ENCODE measurements at places on chromosomes 5 and 9.

DNA sequence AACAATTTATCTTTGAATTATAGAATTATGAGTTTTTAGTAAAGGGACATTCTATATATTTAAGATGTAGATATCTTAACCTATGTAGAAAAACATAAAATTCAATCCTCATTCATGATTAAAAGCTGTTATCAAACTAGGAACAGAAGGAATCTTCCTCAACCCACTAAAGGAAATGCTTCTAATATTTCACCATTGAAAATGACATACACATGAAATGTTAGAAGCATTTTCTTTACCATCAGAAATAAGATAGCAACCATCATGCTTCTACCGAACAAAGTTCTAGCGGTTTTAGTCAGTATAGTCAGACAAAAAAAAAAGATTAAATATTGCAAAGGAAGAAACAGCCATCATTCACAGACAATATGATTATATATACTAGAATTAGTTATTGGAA lies 32.2 kb downstream of the SHOC1 start:
- no peak for DNase-seq

DNA sequence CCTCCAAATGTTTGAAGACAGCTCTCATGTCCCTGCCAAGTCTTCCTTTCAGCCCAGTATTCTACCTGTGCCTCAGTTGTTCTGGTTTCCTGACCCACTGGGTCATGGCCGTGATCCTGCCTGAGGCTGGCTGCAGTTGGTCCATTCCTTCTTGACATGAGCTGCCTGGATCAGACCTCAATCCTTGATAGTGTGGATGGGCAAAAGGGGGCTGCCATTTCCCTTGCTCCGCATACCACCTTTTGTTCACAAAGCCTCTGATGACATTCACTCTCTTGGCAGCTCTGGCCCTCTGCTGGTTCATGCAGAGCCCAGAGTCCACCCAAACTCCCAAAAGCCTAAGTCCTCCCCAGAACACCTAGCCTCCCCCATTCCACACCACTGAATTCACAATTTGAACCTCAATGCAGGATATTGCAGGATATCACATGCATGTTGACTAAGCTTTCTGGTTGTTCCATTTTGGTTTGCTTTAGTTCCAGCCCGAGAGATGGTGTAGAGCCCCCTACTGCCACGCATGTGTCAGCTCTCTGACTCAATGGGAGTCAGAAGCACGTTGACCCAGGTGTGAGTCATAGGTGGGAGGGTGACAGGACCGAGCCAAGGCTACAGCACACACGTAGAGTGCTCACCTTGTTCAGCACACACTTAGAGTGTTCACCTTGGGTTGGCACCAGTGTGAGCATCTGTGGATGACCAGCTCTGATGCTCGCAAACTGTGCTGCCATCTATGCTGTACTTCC lies 137.2 kb downstream of the MTX3 start:
- no peak for DNase-seq

DNA sequence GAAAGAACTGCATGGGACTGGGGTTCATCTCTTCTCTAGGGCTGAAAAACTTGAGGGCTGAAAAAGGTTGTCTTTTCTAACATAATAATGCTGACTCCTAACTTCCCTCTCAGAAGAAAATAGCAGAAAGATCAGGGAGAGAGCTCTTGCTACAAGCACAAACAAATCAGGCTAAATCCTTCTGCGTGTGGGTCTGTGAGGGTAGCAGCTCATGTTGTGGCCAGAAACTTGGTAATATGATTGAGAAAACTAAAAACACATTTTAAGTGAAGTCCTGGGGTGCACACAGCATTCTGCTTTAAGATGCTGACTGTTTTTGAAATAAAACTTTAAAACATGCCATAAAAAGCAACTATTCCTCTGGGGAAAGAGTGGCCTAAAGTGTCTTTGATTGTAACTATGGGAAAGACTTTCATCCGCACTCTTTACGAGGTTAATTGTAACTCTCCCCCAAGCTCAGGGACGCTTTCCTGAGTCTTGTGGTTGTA lies 56.7 kb downstream of the SAXO1 start:
- no peak for DNase-seq

DNA sequence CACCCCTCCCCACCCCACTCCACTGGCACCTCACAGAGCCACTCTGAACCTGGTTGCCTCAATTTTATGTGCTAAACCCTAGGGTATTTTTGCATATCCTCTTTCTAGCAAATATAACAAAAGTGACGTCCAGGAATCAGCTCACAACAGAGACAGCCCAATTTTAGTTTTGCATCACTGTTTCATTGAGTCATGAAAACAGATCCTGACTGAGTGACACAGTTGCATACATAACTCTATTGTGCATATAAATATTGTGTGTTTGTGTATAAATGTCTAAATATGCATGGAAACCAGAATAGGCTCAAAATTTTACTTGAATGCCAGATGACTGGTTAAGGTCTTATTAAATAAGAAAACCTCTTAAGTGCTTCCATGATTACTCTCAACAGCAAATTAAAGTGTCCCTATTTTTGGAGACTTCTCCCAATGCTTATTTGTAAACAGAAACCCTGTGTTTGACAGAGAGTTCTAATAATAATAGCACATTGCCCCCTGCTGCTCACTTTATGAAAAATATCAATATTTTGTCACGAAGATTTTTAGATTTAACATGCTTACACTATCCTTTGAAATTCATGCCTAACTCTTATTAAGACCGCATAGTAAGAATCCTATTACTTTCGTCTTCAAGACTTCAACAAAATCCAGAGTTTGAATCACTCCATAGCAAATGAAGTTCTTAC lies 75.5 kb upstream of the PRRC1 start:
- no peak for DNase-seq

DNA sequence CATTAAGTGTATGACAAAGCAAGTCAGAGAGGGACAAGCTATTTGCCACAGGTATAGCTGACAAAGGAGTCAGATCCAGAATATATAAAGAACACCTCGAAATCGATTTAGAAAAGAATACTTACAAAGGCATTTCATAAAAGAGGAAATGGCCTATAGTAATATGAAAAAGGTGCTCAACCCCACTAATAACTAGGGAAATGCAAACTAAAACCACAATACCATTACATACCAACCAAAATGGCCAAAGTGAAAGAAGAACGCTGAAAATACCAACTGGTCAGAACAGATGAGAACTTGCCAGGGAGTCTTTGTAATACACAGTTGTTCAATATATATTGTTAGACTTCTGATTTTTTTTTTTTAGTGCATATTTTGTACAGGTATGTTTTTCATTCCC lies 152.9 kb downstream of the CDC42SE2 start:
- DNase-seq: no peak

DNA sequence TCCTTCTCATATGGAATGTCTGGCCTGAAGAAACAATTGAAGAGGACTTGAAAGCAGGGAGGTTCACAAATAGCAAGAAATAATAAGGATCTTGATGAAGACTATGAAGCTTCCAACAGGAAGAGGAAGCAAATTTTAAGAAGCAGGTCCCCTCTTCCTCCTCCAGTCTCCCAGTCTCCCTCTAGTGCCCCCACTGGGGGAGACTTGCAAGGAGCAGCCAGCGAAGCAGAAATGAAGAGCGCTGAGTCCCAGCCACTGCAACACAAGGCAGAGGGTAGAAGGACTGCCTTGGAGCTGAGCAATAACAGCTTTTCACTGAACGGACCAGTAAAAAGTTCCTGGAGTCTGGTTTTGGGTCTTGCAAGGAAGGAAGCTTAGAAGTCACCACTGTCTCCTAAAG lies 32.6 kb upstream of the ACO1 start:
- DNase-seq: no peak

DNA sequence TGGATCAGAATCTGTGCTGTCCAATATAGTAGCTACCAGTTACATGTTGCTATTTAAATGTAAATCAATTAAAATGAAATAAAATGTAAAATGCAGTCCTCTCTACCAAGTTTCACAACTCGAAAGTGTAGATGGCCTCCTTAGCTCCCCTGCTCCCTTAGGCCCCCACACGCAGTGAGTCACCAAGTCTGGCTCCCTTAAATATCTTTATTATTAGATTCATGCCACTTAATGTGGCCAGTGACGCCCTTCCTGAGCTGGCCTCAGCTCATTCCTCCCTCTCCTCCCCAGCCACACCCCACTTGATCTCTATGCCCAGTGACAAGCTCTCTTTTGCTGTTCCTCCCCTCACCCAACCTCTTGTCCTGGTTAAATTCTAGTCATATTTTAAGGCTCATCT lies 88.4 kb upstream of the DNAH5 start:
- DNase-seq: no peak

DNA sequence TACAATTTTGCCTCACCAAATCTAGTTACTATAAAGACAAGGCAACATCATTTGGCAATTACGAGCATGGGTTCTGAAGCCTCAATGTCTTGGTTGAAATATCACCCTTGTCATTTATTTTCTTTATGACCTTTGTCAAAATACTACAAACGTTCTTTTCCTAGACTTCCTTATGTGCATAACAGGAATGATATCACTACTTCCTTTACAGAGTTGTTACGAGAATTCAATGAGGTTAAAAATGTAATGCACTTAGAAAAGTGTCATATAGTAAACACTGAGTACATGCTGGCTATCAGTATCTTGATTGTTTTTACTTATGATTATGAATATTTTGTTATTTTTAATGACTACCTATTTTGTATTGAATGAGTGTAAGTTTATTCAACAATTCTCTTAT lies 640.9 kb upstream of the CCNG1 start:
- DNase-seq: no peak

GRCh38 chr5:1724822-1725602 lies 74.6 kb downstream of the MRPL36 start:
- DNase-seq: no peak

GRCh38 chr5:169875091-169875728 lies 105.1 kb downstream of the INSYN2B start:
- DNase-seq: no peak

GRCh38 chr9:33202552-33203201 lies 35.5 kb upstream of the B4GALT1 start:
- DNase-seq: no peak

- no peak for DNase-seq
Observed at GRCh38 chr5:2735996-2736395, 15.5 kb downstream of the IRX2 start.

- no peak for DNase-seq
Observed at GRCh38 chr9:28363151-28363562, 789.9 kb upstream of the C9orf72 start.

DNA sequence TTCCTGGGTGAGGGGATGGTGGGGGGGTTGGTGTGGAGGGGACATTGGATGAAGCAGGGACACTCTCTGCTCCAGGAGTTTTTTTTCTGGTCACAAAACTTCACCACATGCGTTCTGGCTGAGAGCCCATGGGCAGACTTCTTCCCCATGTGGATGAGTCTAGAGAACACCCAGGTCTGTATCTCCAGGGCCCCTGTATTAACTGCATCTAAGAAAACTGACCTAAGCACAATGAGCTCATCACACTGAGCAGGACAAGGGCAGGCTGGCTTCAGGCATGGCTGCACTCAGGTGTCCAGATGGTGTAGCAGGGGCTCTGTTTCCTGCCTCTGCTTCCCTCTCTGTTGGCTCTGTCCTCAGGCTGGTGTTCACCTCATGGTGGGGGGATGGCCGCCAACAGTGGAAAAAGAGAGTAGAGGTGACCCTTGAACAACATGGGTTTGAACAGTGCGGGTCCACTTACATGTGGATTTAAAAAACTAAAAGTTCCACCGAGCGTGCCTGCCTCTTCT lies 85.3 kb upstream of the STC2 start:
- DNase-seq: no peak

- DNase-seq: no peak
Observed at GRCh38 chr9:406886-407654, 192.4 kb downstream of the DOCK8 start.

- DNase-seq: no peak
Observed at GRCh38 chr9:100082782-100083181, 16.0 kb downstream of the ERP44 start.

DNA sequence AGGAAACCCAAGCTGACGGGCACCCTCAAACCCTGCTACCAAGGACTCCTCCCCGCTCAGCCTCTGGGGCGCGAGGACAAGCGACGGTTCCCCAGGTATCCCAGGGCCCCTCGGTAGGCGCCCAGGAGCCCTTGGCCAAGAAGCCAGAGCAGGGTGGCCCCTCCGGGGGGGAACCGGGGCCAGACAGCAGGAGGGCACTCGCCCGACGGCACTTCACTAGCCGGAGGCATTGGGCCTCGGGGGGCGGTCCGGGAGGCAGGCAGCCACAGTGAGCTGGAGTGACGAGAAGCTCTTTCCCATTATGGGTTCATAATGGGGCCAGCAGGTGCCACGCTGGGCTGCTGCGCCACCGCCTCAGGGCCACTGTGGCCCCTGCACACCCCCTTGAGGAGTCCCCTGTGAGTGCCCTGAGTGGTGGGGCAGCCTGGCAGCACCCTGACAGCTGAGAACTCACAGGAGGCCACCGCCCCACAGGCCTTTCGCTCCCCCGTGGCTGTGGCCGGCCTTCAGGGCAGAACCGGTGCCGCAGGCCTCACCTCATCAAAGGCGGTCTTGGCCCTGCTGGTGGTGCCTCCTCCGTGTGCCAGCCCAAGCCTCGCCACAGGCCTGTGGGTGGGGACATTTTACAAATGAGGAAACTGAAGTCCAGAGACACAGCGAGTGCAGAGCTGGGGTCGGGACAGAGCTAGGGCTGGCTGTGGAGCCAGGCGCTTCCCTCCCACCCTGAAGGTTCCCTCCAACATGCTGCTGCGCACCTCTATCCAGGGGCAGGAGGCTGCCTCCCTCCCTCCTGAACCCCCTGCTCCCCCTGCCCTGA lies 68.7 kb downstream of the PSMB7 start:
- DNase-seq: no peak

GRCh38 chr5:164058621-164059020 lies 553.2 kb downstream of the MAT2B start:
- no peak for DNase-seq

- no peak for DNase-seq
Observed at GRCh38 chr9:70285246-70285645, 26.5 kb downstream of the SMC5 start.

GRCh38 chr5:756865-757345 lies 27.6 kb downstream of the ZDHHC11B start:
- no peak for DNase-seq

DNA sequence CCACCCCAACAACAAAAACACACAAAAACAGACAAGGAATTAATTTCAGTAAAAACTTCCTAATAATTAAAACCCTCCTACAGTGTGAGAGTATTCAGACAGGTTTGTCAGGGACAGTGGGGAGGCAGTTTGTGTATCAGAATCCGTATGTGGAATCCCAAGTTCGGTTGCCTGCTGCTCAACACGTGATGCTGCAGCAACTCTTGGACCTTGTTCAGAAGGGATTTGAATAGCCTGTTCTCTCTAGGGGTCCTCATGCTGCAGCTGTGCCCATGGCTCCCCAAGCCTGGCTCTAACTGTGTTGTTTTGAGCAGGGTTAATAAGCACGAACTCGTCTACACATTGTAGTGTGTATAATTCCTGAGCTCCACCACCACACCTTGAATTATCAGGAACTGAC lies 28.7 kb downstream of the TLE4 start:
- DNase-seq: no peak

DNA sequence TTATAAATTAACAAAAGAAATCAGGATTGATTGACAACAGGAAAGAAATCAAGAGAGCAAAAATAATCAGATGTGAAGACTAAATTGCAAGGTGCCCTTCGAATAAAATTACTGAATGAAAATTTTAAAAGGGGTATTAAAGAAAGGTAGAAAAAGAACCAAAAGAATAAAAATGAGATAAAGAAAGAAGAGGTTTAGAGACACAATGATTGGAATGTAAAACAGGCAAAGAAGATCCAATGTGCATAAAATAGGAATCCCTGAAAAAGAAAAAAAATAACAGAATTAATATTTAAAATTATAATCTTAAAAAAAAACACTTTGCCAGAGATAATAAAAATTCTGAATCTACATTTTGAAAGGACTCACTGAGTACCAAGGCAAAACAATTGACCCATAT lies 73.0 kb downstream of the AP3B1 start:
- no peak for DNase-seq

GRCh38 chr9:119332522-119332921 lies 36.7 kb downstream of the BRINP1 start:
- no peak for DNase-seq
